ENCODE measurements at places on chromosomes 13 and 19. TPM values are rescaled to one million over a fixed set of nuclear protein-coding genes. Genes with fewer than 3 reads are reported as not detected.

Gene CCDC61
- polyA plus RNA-seq = 11.5 TPM

Gene TMEM59L
- 4.3 TPM for polyA plus RNA-seq

Gene C2CD4C
- 1.2 TPM for polyA plus RNA-seq

Gene NFILZ
- polyA plus RNA-seq = not detected

Gene ZNF146
- polyA plus RNA-seq = 179 TPM

Gene CRLF1
- 3.5 TPM for polyA plus RNA-seq

Gene PRODH2
- 0.41 TPM for polyA plus RNA-seq

Gene ELSPBP1
- polyA plus RNA-seq = not detected

Gene DNAAF3
- polyA plus RNA-seq = 10.4 TPM

Gene TNFRSF19
- polyA plus RNA-seq = 49.0 TPM

Gene LILRA6
- polyA plus RNA-seq = 1.1 TPM

GRCh38 chr13:45833663-45834375 lies 17.7 kb downstream of the SIAH3 start:
- DNase-seq = no peak

GRCh38 chr13:113796964-113797676 lies 38.1 kb downstream of the TMEM255B start:
- DNase-seq = no peak

DNA sequence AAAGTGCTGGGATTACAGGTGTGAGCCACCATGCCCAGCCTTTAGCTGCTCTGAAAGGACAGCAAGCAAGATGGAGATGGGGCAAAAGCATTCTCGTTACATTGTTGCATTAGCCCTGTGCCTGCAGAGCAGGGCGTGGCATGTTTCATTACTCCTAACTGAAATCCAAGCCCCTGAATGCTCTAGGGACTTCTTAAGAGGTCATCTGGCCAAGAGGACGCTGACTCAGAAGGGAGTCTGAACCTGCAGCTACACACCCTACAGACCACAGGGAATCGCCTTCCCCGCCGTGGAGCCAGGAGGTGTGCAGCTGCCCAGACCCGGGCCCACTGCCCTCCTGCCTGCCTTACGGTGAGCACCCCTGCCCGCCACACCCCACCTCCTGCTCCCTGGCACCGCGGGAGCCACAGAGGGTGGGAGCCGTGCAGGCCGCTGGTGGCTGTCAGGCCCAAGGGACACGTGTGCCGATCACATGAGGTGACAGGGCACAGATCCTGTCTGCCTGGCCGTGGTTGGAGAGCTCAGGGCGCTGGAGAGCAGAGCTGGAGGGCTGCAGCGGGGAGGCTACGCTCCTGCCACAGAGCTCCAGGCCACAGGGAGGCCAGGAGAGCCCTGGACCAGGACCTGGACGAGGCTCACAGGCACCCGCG lies 27.2 kb downstream of the ADPRHL1 start:
- DNase-seq = no peak

DNA sequence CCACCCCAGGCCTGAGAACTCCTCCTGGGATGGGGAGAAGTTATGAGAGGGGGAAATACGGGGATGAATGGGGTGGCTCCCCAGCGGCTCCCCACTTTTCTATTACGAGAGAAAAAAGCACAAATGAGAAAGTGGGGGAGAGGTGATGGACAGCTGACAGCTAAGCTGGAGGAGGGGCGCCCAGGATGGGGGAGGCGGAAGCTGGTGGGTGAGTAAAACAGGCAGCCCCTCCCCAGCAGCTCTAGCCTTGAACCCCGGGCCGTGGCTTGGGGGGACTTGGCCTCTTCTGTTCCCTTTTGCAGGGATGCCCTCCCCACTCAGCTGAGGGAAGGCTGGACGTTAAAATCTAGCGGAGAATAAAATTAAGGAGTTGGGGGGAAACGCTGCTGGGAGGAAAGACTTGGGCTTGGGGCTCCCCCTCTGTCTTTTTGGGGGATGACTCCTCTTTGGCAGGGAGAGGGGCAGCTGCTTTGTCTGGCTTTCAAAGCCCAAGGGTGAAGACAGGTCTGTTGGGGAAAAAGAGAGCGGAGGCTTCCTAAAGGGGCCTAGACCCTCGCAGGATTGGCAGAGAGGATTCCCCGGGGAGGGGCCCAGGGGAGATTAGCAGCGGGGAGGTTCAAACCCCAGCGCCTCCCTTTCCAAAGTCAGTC lies 1.4 kb upstream of the SAMD1 start:
- no peak for DNase-seq

GRCh38 chr13:101698400-101698799 lies 245.9 kb downstream of the ITGBL1 start:
- no peak for DNase-seq

DNA sequence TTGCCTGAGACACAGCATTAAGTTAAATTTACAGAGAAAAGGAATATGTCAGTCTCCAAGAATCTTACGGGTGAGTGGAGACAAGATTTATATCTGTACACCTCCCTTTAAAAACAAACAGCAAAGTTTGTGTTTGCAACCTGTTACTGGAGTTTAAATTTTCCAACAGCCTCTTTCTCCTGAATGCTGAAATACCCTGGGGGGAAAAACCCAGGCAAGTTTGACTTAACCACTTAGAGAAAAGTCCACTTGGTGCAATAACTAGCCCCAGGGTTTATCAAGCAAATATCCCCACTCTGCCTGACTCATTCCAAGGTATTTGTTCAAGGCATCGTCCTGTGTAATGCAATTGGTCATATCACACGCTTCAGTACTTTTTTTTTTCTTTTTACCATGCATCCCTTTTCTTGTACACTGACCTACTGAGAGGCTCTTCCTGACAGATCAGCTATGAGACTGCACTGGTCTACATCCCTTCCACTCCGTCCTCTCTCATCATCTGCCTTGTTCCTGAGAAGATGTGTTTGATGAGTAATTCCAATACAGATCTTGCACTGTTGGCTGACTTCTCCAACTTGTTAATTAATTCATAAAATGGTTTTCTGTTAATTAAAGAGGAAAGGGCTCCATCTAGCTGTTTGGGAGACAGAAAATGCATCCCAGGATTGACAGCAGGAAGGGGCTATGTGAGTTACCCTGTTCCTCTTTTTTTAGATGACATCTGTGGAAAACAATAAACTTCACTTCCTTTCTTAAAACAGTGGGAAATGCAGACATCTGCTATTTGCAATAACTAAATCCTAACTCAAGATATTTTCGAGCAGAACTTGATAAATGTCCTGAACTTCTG lies 212.5 kb upstream of the IRS2 start:
- DNase-seq = no peak

GRCh38 chr13:51684076-51684475 lies 99.8 kb downstream of the WDFY2 start:
- no peak for DNase-seq

GRCh38 chr19:35521124-35521743 lies 6.9 kb downstream of the SBSN start:
- DNase-seq = no peak

DNA sequence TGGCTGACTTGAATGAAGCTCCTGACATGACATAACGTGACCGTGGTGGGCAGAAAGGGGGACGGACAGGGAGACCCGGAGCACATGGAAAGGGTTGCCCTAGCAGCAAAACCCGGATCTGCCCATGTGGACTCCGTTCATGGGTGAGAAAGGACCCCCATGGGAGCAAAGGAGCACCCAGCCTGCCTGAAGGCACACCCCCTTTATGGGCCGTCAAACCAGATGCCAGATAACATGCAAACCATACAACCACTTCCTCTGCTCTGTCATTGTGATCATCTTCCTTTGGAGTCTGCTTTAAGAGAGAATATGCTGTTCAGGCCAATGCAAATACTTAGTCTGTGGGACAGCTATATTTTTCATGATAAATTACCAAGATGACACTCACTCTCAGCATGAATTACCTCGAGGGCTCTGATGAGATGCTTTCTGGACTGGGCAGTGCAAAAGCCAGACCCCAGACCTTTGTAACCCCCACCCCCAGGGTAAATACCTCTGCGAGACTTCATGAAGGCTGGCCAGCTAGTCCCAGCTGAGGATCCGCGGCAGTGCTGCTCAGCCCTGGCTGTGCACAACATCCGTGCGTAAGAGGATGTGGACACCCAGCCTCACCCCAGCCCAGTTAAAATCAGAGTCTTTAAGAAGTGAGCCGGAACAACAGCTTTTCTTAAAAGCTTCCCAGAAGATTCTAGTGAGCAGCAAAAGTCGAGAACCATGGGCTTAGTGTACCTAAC lies 126.6 kb downstream of the USP12 start:
- no peak for DNase-seq

DNA sequence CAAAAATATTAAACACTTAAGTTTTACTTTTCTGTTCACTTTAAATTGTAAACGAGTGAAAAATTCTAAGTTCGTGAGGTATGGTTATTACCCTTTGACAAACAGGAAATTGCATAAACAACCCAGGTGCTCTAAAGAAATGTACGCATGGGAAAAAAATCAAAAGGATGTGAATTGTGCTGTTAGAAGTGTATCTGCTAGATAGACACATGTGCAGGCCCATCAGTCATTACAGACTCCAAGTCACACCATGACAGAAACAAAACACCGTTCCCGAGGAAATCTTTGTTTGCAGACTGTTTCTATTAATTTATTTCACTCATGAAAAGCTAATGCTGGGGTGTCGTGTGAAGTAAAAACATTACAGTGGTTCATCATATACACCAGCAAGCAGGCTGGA lies 17.0 kb upstream of the DOCK9 start:
- DNase-seq = no peak

- DNase-seq = no peak
These were observed 57.7 kb downstream of the ANKRD10 start for GRCh38 chr13:110856942-110857835.

- DNase-seq = no peak
These were observed 764 bp downstream of the UPF1 start for GRCh38 chr19:18832306-18833140.

GRCh38 chr19:58570770-58571574 lies 2.2 kb downstream of the MZF1 start:
- no peak for DNase-seq

GRCh38 chr13:45315520-45316167 lies 25.3 kb downstream of the TPT1 start:
- DNase-seq = no peak

DNA sequence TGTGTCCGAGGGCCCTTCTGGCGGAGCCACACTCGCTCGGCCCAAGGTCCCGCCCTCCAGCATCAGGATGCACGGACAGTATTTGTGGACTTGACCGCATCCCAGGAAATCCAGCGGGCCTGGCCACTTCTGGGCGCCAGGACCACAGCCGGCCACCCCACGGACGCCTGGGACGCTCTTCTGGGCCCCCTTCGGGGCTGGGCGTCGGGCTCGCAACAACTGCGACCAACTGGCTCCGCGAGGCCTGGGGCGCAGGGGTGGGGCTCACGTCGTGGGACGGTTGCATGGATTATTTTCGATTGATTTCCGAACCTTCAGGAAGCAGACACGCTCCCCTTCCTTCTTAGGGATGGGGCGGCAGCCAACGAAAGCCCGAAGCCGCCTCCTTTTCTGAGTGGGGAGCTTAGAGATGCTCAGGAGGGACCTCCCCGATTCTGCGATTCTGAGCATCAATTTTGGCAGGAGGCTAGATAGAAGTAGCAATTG lies 521 bp upstream of the NUP58 start:
- DNase-seq = no peak

DNA sequence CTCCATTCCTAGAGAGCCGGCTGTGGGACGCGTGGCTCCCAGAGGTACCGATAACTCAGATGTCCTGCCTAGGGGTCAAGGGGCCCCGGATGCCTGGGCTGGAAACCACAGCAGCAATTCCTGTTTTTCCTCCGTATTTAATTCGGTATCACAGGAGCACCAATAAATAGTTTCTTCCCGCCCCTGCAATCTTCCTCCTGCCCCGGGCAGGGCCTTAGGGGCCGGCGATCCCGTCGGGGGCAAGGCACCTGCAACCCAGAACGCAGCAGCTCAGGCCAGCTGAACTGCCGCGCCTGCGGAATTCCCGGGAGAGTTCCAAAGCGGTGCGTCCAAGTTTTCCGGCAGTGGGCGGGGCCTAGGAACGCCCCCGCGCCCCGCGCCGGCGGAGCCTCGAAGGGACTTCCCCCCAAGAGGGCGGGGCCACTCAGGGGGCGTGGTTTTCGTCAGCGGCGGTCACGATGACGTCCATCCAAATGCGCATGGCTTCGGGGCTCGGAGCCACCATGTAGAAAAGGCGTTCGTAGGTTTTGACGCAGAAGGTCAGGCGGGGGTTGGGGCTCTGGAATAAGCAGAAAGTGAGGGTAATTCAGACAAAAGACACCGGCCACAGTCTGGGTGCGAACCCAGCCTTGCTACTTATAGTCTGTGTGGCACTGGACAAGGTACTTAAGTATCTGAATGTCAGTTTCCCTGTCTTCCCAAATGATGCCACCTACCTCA lies 9.7 kb upstream of the LYPD3 start:
- peak; percentile 84 for DNase-seq

DNA sequence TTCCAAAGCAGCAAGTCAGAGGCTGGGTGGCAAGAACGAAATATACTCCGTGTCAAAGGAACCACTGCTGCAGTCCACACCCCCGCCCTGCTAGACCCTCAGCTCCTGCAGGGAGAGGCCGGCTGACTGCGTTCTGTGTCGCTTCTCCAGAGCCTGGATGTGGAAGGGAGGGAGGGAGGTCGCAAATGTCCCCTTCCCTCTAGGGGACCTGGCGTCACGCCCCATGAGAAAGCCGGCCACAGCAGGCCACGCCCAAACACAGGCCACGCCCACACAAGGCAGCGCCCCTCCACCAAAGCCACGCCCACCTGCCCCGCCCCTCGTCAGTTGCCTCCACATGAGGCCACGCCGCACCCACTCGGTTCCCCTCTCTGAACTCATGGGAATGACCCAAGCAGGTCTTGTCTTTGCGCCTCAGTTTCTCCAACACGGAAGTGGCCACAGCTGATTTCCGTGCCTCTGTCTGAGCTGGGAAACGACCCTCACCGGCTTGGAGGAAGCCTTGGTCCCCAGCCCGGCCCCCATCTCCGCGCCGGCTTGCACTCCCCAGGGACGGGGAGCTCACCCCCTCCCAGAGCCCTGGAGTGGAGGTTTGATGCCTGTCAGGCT lies 38.4 kb upstream of the TCF3 start:
- DNase-seq = no peak

GRCh38 chr13:49376121-49376520 lies 67.7 kb downstream of the CAB39L start:
- no peak for DNase-seq

- DNase-seq = no peak
These were observed 42.7 kb upstream of the MIR17HG start for GRCh38 chr13:91304741-91305140.

DNA sequence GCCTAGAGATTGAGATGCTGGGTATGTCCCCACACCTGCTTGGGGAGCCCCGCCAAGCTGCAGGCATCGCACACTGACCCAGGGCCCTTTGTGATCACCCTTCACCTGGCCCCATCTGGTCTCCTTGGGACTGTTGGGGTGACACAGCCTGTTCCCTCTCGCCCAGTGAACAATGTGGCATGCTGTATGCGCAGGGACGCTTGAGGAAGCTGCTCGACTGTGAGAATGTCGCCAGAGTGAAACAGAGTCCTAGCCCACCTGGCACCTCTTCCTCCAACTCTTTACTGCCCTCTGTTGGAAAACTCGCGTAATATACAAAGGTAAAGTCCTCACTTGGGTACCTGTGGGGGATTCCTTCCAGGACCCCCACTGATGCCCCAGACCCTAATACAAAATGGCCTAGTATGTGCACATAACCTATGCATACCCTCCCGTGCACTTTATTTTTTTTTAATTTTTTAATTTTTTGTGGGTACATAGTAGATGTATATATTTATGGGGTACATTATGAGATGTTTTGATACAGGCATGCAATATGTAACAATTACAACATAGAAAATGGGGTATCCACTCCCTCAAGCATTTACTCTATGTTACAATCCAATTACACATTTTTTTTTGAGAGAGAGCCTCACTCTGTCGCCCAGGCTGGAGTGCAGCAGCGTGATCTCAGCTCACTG lies 9.0 kb downstream of the BLOC1S3 start:
- DNase-seq = no peak

- peak; percentile 11 for DNase-seq
These were observed 668.1 kb downstream of the SLITRK5 start for GRCh38 chr13:88339271-88339741.

All from left renal pelvis (tissue), 4 donors.